ENCODE measurements at places on chromosomes 3 and 15. TPM values are rescaled to one million over a fixed set of nuclear protein-coding genes. Genes with fewer than 3 reads are reported as not detected.

Gene HHATL
- not detected for polyA plus RNA-seq

GRCh38 chr15:83364501-83364900 is 80.0 kb upstream of the BNC1 start:
- no peak for DNase-seq

DNA sequence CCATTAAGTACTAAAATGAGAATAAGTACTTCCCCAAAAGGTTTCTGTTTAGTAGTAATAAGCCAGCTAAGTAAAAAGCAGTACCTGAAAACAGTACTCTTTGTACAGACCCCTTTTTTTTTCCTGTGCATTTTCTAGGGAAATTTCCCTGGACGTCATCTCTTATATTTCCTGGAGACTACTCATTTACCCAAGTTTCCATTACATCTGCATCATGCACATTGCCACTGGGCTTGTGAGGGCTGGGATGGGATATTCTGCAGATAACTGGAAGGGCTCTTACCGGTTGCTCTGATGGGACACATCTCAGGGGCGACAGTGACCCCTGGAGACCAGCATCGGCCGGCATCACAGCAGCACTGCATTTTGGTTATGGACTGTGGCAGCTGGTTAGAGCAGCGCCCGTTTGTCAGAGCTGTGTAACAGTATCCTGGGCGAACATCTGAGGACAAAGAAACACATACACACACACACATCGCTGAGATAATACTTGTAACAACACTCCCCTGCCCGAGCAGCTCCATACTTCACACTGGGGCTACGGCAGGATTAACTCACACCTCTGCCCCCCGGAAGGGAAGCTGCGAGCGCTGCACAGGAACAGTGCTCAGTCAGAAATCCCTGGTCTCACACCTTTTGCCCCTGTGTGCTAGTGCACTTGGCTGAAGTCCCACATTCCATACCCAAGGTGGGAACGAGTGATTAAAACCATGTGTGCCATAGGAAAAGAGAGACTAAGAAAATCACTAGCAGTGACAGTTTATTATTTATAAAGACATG is 124.9 kb downstream of the FBN1 start:
- peak; percentile 69 for DNase-seq

GRCh38 chr3:28973609-28974008 is 307.3 kb upstream of the RBMS3 start:
- DNase-seq = no peak

DNA sequence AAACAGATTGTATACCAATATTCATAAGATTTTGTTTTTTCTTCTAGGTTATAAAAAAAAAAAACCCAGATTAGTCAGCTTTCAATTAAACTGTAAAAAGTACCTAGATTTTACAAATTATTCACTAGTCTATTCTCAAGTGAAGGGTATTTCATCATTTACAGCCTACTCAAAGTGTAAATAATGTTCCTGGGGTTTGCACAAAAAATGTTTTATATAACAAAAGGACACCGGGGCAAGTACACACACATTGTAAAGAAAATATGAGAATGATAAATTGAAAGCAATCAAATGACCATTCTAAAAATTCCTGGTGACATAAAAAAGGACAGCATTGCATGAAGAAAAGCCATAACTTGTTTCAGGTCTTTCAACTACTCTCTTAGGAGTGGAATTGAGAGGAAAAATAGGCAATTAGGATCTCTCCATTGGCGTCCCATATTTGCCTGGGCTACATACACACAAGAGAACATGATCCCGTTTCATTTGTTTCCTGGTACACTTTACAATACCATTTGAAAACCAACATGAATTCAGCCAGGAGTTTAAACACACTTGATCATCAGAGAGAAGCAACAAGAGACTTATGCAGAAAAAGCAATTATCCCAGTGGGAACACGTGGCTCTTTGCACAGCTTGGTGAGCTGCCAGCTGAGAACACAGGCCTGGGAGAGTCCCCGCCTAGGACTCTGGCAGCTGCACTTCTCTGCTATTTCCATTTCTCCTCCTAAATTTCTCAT is 1039.2 kb downstream of the ROBO1 start:
- no peak for DNase-seq

DNA sequence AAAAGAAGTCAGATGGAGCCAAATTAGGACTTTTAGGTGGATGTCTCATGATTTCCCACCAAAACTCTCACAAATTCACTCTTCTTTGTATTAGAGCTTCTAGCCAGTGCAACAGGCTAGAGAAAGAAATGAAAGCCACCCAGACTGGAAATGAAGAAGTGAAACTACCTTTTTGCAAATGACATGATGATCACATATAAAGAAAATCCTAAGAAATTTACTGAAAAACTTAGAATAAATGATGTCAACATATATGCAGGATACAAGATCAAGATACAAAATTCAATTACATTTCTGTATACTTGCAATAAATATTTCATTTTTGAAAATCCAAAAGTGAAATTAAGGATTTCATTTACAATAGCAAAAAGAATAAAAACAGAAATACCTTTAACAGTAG is 110.8 kb downstream of the LRIG1 start:
- DNase-seq = no peak

DNA sequence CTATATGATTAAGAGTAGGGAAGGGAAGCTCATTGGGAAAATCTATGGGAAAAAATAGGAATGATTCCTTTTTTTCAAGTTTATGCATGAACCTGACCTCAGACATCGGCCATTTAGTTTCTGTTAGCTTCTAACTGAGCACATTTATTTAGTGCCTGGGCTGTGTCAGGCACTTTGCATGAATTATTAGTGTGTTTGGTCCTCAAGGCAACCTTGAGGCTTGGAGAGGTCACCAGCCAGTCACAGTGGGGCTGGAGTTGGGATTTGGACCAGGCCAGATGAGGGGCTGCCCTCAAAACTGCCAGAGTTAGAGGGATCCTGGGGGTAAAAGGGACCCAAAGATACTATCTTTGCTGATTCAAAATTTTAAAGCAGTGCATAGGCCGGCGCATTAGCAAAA is 8.1 kb downstream of the SIAH2 start:
- DNase-seq = no peak

- peak; percentile 59 for DNase-seq
Measured at GRCh38 chr3:195385526-195385925, 57.3 kb downstream of the ACAP2 start.

DNA sequence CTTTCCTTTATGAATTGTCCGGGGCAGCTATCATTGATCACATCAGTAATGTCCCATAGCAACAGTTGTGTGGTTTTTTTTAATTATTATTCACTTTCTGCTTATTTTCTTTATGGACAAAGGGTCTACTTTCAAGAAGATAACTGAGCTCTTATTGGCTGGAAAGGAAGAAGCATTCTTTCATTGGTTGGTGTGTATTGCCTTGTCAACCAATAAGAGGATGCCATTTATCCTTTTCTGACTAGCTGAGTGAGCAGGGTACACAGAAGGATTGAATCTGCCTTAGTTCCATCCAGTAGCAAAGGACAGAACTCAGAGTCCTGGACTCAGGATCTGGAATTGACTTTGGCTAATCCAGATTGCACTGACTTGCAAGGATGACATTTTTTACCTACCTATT is 13.2 kb upstream of the AEN start:
- DNase-seq = no peak

Gene EID1
- 155 TPM for polyA plus RNA-seq

- no peak for DNase-seq
Measured at GRCh38 chr3:161100994-161101393, 4.2 kb downstream of the B3GALNT1 start.

DNA sequence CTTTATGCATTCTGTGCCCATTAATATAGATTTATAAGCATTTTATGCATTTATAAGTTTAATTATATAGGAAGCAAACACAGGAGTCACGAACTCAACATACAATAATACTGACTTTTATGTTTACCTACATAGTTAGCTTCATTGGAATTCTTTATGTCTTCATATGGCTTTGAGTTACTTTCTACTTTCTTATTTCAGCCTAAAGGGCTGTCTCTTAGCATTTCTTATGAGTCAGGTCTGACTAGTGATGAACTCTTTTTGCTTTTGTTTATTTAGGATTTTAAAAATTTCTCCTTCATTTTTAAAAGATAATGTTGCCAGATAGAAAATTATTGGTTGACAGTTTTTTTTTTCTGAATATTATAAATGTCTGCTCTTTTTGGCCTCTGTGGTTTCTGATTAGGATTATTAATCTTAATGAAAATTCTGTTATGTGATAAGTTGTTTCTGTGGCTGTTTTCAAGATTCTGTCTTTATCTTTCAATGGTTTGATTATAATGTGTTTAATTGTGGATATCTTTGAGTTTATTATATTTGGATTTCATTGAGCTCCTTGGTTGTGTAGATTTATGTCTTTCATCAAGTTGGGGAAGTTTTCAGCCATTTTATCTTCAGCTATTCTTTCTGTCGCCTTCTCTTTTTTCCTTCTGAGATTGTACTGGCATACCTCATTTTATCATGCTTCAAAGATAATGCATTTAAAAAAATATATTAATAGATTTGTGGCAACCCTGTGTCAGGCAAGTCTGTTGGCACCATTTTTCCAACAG is 54.3 kb downstream of the ATP2C1 start:
- DNase-seq = no peak

Gene MYRIP
- 6.7 TPM for polyA plus RNA-seq

Gene SMCO1
- polyA plus RNA-seq = not detected

- no peak for DNase-seq
Measured at GRCh38 chr3:134696155-134696554, 45.3 kb upstream of the KY start.

GRCh38 chr3:109109574-109109973 is 8.4 kb downstream of the MORC1 start:
- no peak for DNase-seq

- DNase-seq = peak; percentile 63
Measured at GRCh38 chr3:188491276-188491687, 337.3 kb downstream of the LPP start.

DNA sequence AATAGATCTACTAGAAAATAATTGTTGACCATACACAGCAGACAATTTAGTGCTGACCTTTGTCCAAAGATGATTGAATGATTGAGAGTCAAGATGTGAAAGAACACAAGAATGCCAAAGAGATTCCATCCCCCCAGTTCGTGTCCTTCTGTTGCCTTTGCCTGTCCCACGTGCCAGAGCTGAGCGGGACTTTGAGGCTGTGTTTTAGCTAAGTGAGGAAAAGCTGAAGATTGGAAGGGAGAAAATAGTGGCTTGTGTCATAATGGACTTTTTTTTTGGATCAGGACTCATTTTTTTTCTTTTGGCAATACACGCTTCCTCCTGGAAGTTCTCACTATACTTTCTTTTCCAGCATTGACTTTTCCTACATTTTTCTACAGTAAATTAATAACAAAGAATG is 206.6 kb upstream of the MDFIC2 start:
- no peak for DNase-seq

Gene RAB6B
- polyA plus RNA-seq = 2.1 TPM

Gene PYGO1
- polyA plus RNA-seq = 1.4 TPM
